ENCODE measurements at places on chromosomes 5 and 9.

GRCh38 chr5:143311428-143311827, 92.1 kb downstream of the NR3C1 start:
- DNase-seq: no peak

- no peak for DNase-seq
Measured at GRCh38 chr9:24464319-24464951, 81.3 kb downstream of the IZUMO3 start.

DNA sequence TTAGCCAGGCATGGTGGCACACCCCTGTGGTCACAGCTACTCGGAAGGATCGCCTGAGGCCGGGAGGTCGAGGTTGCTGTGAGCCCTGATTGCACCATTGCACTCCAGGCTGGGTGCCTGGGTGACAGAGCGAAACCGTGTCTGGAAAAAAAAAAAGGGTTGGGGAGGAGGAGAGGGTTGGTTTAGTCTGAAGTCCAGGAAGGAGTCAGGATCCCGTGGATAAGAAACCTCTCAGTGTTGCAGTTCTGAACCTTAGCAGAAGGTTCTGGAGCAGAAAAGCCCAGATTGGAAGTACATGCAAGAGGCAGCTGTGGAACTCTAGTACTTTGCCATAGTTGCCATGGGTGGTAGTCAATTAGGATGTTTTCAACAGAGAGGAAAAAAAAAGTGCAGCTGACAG, 125.2 kb upstream of the CPEB4 start:
- no peak for DNase-seq

DNA sequence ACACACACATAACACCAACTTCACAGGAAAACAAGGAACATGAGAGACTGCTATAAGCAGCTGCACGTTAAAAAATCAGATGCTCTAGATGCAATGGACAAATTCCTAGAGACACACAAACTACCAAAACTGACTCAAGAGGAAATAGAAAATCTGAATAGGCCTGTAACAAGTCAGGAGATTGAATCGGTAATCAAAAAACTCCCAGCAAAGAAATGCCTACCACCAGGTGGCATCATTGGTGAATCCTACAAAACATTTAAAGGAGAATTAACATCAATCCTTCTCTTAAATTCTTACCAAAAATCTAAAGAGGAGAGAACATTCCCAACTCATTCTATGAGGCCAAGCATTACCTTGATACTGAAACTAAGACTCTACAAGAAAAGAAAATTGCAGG, 54.9 kb downstream of the NDST1 start:
- no peak for DNase-seq

DNA sequence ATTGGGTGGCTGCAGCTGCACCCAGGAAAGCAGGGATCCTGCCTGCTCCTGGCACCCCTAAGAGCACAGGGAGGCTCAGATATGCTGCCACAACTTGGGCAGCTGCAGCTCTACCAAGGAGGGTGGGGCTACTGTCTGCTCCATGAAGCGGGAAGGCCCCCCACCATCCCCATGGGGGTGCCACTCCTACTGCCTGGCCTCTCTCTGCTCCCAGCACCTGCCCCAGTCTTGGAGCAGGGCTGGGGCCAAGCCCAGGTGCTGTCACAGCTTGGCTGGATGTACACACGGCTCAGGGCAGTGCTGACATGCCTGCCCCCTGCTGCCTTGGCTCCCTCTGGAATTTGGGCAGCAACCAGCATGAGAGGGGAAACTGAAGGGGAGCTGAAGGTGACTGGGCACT, 214.7 kb upstream of the PLPPR1 start:
- no peak for DNase-seq
